Activated gamma-delta T cell treated with anti-CD3 and anti-CD28 coated beads, Interleukin-2, amount 50 U/mL, for 16 hours (primary cell): ENCODE measurements at places on chromosomes 5 and 9.

DNA sequence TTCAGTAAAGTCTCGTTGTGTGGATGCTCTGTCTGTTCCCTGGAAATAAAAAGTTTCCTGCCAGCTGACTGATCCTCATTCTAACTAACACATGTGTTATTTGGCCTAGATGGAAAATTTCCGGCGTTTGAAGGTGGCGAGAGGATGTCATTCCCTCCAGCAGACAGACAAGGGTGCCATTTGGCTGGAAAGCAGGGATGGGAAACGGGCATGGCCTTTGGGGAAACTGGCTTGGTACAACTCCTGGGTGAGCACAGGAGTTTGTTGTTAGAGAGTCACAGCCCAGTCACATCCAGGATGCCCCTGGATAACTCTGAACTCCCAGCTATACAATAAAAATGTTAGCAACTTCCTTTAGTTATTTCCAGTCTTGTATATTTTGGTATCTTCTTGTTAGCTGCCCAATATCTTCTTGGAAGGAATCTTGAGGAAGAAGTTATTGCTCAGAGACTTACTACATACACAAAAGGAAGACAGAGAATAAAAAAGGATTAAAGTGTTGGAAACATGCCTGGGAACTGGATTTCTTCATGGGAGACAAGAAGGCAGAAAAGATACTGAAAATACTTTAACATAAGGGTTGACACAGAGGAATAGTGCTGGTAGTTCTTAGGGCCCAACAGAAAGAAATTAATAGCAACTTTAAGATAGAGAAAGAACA, 41.9 kb downstream of the TEK start:
- DNase-seq = no peak

GRCh38 chr5:116771466-116772151, 197.0 kb upstream of the SEMA6A start:
- no peak for DNase-seq

GRCh38 chr9:89137542-89138462, 40.8 kb downstream of the SHC3 start:
- no peak for DNase-seq

DNA sequence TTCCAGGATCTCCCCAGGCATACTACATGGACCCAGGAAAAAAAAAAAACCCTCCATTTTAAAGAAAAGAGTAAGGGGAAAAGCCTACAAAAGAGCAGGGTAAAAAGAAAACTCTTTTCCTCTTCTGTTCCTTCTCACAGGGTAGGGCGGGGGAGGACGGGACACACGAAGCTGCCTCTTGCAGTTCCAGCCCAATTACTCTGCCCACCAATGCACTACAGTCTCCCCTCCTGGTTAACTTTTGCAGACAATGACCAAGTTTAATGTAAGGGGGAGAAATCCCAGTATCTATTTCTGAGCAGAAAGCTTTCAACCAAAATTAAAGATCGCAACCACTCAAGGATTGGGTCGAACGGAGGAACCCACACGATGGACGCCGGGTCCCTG, 1.3 kb downstream of the BRD3 start:
- DNase-seq = no peak

GRCh38 chr5:96412868-96413449, 20.1 kb downstream of the PCSK1 start:
- DNase-seq = no peak

DNA sequence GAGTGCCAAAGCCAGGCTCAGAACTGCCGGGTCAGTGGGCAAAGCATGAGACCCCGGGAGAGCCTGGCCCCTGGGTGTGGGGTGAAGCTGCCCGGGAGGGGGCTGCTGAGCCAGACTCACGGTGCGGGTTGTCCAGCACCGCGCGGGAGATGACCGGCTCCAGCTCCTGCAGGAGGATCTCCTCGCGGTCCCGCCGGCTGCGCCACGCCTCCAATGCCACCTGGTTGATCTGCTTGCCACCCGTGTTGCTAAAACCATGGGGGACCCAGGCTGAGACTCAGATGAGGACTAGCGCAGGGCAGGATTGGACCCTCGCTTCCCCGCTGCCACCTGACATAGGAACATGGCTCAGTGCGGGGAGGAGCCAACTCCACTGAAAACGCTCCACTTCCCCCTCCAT, 2.6 kb downstream of the TOR2A start:
- no peak for DNase-seq

DNA sequence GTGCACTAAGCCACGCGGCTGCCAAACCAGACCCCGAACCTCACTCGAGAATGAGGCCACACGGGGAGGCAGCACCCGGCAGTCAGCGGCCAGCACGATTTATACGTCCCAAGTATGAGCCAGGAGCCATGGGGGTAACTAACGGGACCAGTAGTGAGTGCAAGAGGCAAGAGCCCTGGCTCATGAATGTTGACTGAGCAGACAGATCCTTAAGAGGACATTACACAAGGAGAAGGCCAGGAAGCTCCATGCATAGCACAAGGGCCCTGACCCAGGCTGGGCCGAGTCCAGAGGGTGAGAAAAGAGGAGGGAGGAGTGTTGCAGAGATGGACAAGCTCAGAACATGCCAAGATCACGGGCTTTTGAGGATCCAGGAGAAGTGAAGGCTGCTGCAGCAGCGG, 58.6 kb upstream of the PHYKPL start:
- DNase-seq = no peak

- DNase-seq = no peak
Measured at GRCh38 chr5:33891446-33891787, 373 bp downstream of the ADAMTS12 start.

- no peak for DNase-seq
Measured at GRCh38 chr9:93592008-93592642, 15.7 kb downstream of the PHF2 start.

DNA sequence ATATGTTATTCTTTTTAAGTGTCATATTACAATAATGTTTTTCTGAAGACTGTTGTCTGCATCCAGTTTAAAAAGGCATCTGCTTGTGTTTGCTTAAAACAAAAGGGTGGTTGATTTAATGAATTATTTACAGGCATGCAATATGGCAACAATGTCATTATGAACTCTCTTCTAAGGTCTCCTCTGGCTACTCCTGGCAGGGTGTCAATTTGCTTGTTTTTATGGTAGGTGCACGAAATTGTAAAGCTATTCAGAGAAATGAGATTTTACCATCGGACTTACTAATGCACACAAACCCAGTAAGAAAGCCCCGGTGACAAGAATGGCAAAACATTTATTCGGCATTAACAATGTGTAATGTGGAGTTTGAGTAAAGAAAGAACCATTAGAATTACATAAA, 539.8 kb upstream of the ZNF608 start:
- no peak for DNase-seq

DNA sequence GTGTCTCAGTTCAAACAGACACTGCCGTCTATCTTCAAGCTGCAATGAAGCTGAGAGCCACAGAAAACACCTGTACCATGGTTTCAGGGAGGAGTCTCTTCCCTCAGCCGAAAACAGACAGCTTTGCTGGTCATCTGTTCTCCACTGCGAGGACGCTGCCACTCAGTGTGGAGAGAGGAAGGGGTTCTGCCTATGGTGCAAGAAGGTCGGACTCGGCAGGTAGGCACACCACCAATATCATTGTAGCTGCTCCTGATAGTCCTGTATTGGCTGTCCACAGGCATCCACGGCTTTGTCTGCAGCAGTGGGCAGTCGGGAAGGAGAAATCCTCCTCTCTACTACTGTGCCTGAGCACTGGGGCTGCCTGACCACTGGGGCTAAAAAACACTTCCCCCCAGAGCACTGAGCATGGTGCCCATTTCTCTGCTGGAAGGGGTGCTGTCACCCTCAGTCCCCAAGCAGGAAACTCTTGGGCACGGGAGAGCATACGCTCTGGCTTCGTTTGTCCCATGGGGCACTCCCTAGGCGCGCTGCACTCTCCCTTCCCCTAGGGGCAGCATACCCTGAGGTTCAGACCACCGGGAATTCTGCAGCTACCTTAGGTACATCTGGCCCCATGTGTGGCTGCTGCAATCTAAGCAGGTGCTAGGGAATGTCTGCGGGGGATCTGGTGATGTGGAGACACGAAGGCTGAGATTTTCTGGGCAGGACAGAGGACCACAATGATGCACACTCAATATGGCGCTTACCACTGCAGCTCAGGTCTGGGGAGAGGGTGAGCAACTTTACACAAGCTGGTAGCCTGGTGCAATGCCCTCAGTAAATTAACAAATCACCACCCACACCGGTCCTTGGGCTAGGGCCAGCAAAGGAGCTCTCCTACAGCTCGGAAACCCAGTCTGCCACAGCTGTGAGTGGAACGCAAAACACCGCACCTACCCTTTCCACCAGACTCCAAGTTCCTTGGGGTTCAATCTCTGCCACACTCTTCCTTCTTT, 880.9 kb upstream of the SEMA6A start:
- no peak for DNase-seq

GRCh38 chr9:11016081-11016480, 403.3 kb upstream of the PTPRD start:
- no peak for DNase-seq

DNA sequence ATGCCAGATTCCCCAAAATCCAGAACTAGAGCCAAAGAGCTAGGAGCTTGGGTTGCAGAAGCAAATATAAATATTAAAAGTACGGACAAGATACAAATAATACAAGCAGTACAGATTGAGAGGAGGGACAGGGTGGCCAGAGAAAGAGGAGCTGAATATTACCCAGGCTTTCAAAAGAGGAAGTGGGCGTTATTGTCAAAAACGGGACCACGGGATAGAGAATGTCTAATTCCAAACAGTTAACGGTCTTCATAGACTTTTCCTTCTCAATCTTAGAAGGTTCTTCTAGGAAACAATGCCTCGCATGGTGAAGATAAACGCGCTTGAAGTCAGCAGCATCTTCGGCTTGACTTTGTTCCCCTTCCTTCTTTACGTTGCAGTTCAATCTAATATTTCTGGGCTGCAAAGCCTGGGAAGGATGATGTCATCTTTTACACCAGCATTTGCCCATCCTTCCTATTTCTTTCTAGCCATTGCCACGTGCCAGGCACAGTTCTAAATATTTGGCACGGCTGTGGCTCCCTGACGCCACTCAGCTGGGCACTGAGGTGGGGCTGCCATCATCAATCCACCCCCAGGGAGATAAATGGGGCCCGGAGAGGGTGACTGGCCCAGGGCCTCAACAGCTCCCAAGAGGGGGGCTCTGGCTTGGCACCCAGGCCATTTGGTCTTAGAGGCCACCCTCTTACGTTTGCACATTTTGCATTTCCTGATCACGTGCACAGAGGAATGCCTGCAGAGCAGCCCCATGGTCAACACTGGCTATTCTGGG, 16.3 kb upstream of the OLFM1 start:
- no peak for DNase-seq

- no peak for DNase-seq
Measured at GRCh38 chr5:1409381-1410110, 35.7 kb downstream of the SLC6A3 start.

GRCh38 chr9:136487672-136488071, 4.8 kb upstream of the SEC16A start:
- no peak for DNase-seq

DNA sequence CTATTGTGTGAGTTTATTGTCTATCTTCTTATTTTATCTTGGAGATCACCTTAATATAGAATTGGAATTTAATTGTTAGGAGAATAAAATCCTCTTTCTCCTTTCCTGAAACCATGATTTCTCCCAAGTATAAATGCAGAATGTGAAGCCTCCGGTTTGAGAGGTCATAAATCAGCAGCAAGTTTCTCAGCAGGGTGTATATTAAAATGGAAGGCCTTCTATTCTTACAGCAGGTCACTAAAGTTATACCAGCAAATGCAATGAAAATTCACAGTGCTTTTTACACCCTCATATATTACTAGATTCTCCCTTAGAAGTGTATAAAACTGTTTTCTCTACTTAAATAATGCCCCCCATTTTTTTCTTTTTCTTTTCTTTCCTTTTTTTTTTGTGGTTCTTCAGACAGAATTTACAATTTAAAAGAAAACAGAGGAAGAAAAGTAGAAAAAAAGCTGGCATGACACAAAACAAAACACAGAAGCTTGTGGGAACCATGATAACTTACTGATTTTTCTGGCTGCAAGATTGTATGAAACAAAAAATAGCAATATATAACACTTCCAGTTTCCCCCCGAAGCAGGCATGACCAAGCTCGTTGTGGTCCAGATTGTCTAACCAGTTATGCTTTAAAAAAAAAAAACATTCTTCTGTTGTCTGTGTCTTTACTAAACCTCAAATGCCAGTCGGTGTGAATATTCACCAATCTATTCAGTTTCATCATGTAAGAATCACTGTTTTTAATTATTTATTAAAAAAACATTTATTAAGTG, 211.2 kb downstream of the RAB3C start:
- no peak for DNase-seq

GRCh38 chr5:61417851-61418250, 85.8 kb downstream of the ZSWIM6 start:
- no peak for DNase-seq

DNA sequence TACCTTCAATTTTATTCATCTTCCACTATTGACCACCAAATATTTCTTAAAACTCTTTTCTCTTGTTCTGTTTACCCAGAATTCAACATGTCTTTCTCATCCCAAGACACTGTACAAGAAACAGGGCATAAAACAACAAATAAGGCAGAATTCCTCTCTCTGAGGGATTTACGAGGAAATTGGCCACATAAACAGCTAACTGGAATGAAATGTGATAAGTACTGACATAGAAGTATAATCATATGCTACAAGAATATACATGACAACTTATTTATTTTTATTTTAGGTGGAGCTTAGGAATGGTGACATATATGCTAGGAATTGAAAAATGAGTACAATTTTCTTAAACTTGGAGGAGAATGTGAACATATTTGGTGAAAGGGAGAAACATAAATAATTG, 48.8 kb upstream of the FBN2 start:
- no peak for DNase-seq

DNA sequence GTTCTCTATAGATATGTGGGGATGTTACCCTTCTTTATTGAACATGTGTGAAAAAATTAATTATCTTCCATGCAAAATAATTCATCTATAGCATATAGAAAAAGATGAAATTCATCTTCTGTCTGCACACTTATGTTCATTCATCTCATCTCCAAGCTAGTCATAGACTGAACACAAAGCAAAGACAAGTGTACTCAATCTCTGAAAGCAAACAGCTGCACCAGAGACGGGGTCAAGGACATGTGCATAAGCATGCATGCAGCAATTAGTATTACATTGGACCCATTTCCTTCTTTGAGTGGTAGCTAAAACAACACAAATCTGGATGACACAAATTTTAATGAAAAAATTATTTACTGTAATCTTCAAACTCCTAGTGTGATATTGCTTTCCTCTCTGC, 547.0 kb upstream of the COX7C start:
- DNase-seq = no peak

- no peak for DNase-seq
Measured at GRCh38 chr5:78785454-78785853, 136.9 kb upstream of the LHFPL2 start.
